Stimulated activated CD4-positive, alpha-beta T cell treated with anti-CD3 and anti-CD28 coated beads, Interleukin-4, amount 100 ng/mL, for 24 hours (primary cell): ENCODE measurements at places on chromosomes 6 and 20.

DNA sequence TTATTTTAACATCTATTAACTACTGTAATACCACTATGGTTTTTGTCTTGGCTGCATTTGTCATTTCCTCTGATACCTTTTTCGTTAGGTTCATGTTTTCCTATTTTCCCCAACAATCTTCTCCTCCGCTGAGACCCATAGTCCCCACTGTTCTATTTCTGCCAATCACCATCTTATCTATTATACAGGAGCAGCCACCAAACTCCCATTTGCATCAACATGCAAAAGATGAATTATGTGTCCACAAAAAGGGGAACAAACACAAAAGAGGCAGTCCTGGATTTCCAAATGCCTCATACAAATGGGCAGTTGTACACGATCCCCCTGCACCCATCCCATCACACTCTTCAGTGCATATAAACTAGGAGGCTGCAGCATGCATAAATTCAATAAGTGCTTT, 121.7 kb upstream of the MYLIP start:
- DNase-seq, result no peak

DNA sequence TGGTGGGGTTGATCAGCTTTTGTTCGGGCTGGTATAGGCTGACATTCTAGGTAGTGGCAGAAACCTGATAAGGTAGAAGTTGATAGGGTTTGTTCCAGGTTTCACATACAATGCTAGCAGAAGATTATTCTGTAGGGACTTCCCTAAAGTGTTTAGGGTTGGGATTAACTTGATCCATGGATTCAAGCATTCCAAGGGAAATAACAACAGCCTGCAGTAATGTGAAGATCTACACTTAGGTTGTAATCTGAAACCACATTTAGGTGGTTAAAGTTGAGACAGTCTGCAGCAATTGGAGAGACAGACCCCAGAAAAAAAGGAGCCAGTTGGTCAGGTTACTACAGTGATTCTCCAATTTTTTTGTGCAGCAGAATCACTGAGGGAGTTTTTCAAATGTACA, 56.1 kb downstream of the GJA1 start:
- no peak for DNase-seq

- DNase-seq, result no peak
Observed at GRCh38 chr6:25122001-25122400, 157.2 kb upstream of the CARMIL1 start.

DNA sequence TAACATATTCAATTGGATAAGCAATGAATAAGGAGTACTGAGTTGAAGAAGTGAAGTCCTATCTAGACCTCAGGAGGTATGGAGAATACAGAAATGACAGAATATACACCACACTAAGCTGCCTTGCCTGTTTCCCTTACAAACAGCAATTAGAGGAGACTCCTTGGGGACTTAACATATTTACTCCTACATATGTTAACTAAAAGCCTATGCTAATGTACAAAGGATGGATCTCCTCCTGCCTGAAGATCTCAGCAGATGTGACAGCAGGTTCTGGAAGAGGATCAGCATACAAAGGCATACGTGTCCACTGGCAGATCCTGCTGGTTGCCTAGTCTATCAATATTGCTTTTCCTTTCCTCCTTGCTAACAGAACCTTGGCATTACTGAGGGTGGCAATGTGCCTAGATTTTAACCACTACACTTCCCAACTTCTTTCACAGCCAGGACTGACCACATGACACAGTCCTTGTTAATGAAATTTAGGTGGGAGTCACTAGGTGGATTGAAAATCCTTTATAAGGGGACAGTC, 29.6 kb downstream of the PRKN start:
- no peak for DNase-seq

DNA sequence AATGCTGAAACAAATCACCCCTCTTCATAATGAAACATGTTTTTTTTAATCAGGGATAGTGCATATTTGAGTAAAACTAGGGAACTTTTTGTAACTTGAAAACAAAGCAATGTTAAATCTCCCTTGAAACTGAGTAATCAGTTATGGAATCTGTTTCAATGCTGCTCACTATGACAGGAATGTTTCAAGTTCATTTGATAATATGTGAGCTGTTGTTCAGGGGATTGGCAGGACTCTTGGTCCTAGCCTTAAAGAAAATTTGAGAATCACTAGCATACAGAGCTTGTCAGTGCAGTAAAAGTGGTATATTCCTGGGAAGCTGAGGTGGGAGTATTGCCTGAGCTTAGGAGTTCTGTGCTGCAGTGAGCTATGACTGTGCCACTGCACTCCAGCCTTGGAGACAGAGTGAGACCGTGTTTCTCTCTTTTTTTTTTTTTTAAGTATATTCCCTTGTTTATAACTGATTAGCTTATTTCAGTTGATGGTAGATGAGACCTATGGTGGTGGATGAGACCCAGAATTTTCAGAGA, 21.6 kb upstream of the CALHM6 start:
- no peak for DNase-seq

- DNase-seq, result no peak
Observed at GRCh38 chr6:127115084-127115655, 3.3 kb upstream of the RSPO3 start.

GRCh38 chr6:24918641-24919055, 17.1 kb downstream of the RIPOR2 start:
- no peak for DNase-seq

GRCh38 chr6:136477548-136477947, 72.7 kb downstream of the MAP7 start:
- no peak for DNase-seq

- DNase-seq, result no peak
Observed at GRCh38 chr6:112281821-112282615, 27.7 kb upstream of the LAMA4 start.

DNA sequence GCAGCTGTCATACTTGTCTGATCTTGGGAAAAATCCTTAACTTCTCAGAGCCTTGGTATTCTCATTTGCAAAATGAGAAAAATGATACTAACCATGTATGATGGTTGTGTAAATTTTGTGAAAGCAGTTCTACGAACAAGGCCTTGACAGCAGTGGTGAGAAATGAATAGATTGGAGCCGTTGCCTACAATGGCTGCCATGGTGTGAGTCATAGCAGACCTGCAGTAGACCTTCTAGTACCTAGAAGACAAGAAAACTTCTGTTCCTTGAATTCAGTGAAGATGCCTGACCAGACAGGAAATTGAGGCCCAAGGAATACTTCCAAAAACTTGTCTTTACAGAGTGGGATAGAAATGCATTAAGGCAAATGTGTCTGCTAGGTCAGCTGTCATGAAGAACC, 338.9 kb downstream of the QKI start:
- no peak for DNase-seq

GRCh38 chr6:149918151-149918905, 4.6 kb downstream of the RAET1G start:
- DNase-seq, result no peak

GRCh38 chr20:64038224-64038564, 2.2 kb downstream of the C20orf204 start:
- no peak for DNase-seq

DNA sequence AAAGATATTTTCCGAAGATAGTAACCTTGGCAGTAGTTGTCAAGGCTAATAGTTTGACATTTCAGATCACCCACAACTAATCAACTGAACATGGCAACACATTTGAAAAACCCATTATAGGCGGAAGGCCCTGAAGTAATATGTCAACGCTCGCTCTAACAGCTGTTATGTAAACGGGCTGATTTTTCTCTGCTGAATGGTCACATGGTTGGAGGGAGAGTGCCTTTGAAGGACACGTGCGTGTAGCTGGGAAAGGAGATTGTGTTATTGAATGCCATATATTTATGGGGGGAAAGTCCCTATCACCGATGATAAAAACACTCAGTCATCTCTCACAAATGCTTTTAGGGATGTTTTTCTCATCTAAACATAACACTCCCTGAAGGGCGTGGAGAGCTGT, 160.0 kb upstream of the RALGAPA2 start:
- no peak for DNase-seq

GRCh38 chr20:42775037-42775436, 414.7 kb downstream of the PTPRT start:
- DNase-seq, result no peak

DNA sequence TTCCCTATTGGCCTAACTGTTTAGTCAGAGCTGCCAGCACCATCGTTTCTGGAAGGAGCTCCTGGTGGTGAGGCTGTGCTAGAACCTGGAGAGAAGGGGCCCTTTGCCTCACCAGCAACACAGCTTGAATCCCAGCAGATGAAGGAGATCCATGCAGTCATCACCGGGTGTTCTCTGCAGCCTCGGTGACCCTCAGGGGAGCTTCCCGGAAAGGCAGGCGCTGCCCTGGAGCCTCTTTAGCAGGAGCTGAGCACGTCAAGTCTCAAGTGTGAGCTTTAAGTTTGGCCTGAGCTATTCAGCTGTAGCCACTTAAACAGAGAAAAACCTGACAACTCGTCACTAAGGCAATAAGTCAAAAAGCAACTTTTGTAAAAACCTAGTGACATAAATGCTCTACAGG, 181.2 kb upstream of the FOXQ1 start:
- DNase-seq, result no peak

GRCh38 chr20:52425701-52426100, 234.1 kb upstream of the ZFP64 start:
- no peak for DNase-seq

GRCh38 chr6:6790393-6790792, 201.9 kb downstream of the LY86 start:
- DNase-seq, result no peak

DNA sequence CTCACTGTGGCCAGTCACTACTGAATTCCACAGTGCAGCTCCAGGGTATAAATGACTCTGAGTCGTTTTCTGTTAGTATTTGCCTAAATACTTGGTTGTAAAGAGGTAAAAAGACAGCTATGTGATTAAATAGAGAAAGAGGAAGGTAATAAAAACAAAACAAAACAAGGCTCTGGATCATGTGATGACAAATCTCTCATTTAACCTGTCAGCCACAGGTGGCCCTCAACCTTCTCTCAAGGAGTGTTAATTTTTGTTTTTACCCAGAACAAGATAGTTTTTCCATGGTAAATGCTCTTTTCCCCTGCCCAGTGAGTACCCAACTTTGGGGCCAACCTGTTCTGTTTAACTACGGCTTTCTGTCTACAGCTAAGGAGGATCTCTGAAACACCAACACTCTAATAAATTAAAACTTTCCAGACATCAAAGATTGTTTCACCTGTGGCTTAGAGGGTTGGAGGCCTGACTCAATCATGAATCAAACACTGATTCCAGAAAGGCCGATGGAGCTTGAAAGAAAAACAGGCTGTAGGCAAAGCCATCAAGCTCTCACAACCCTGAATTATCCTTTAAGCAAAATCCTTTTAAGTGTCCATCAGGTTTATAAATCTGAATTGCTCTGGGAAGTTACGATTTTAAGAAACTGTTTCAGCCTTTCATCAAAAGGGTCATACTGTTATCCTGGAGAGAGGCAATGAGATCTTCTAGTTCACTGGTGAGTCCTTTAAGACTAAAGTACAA, 81.5 kb upstream of the BCLAF1 start:
- DNase-seq, result no peak

DNA sequence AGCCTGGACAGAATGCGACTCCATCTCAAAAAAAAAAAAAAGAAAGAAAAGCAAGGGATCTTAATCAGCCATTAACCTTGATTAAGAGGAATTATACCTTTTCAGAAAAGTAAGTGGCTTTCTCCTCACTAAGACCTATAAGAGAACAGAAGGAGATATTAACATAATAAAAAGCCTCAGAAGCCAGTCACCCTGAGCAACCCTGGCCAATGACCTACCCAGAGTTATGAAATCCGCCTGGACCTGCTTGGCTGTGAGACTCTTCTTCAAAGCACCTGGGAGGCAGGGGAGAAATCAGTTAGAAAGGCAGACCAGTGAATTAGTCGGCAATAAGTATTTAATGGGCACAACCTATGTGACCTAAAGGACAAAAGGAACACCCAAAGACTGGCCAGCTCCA, 32.7 kb upstream of the C20orf203 start:
- no peak for DNase-seq

DNA sequence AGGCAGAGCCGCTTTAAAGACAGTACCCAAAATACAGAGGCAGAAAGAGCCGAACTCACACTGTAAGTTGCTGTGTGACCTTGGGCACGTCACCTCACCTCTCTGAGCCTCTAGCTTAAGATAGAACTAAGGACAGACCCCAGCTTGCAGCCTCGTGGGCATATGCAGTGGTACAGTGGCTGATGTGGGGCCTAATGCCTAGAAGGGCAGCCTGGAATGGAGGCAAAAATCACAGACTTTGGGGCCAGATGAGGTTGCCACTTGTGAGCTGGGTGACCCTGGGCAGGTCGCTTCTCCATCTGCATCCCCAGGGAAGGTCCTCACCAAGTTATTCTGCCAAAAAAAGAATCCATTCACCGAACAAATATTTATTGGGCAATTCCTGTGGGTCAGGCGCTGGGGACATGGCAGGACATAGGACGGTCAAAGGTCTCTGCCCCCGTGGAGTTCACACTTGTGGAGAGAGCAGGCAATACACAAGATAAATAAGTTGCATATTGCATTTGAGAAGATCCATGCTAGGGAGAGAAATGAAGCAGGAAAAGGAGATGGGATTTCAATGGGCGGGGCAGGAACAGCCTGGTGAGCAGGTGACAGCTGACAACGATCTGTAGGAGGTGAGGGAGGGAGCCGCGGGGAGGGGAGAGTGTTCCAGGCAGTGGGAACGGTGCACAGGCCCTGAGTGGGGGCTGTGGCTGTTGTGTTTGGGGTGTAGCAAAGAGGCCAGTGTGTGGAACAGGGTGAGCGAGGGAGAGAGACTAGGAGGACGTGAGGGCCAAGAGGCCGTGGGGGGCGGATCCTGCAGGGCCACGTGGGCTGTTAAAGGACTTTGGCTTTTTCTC, 115.2 kb downstream of the CEBPB start:
- no peak for DNase-seq

- no peak for DNase-seq
Observed at GRCh38 chr6:562052-562676, 94.7 kb downstream of the HUS1B start.

DNA sequence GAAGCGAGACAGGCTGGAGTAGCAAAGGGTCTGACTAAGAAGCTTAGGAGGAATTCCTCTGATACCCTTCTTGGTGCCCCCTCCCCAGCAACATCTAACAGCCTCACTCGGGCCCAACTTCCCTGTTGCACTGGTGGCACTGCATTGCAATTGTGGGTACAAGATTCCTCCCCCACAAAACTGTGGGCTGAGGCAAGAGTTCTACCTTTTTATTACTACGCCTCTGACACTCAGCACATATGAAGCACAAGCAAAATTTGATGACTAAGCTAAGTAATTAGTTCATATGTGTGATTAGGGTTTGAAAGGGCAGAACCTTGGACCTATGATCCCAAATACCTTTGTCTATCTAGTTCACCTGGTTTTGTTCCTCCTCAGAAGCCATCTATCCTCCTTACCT, 83.5 kb downstream of the ZHX3 start:
- DNase-seq, result no peak

DNA sequence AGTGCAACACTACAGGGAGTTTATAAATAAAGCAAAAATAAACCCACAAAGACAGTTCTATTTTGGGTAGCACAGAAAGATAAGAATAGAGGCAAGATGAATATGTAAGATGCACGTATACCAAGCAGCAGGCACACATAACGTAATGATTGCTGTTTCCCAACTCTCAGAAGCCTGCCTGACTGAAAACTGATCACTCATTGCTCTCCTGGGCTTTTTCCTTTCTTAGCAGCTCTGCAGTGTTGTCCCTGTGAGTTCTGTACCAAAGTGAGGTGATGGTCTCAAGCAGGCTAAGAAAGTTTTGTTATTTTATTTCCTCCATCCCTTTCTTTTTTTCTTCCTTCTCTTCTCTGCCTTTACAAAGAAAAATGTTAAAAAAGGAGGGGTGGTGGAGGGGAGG, 522.0 kb upstream of the MAN1A1 start:
- no peak for DNase-seq
